ENCODE measurements at places on chromosomes 11 and 22. TPM values are rescaled to one million over a fixed set of nuclear protein-coding genes. Genes with fewer than 3 reads are reported as not detected.

- H3K27ac ChIP-seq, result no peak overlapping the region
- H3K4me1 ChIP-seq, result no peaks in the 10 kb centered on the region
- no peaks in the 10 kb centered on the region for H3K27me3 ChIP-seq
- no peak for DNase-seq
- no peak overlapping the region for H3K4me3 ChIP-seq
Observed at GRCh38 chr11:134008634-134009071, 51.9 kb upstream of the IGSF9B start.

- H3K4me3 ChIP-seq, result no peak overlapping the region
- no peaks in the 10 kb centered on the region for H3K27me3 ChIP-seq
- DNase-seq, result no peak
- H3K4me1 ChIP-seq, result no peaks in the 10 kb centered on the region
- no peak overlapping the region for H3K27ac ChIP-seq
- H3K36me3 ChIP-seq, result no peaks in the 10 kb centered on the region
Observed at GRCh38 chr22:22182218-22182989, 62.2 kb upstream of the VPREB1 start.

The CALCB gene
- 0.15 TPM for total RNA-seq

The ST3GAL4 gene
- 36.3 TPM for total RNA-seq

GRCh38 chr22:49066619-49067018 lies 761.1 kb downstream of the BRD1 start:
- DNase-seq, result no peak
- H3K27ac ChIP-seq, result no peak overlapping the region
- no peaks in the 10 kb centered on the region for H3K4me1 ChIP-seq

GRCh38 chr22:26480611-26480932 lies 3.0 kb downstream of the HPS4 start:
- H3K27me3 ChIP-seq, result no peaks in the 10 kb centered on the region
- peaks cover 2% of the 10 kb centered on the region for H3K36me3 ChIP-seq
- peaks cover 2% of the 10 kb centered on the region for H3K4me1 ChIP-seq
- no peak overlapping the region for H3K4me3 ChIP-seq
- H3K27ac ChIP-seq, result no peak overlapping the region

The SLCO2B1 gene
- total RNA-seq, result 82.4 TPM

GRCh38 chr11:57460022-57460757 lies at the start of gene RTN4RL2:
Gene RTN4RL2 (plus strand): TSS chr11:57460528. CDS start chr11:57460866, 338 bp downstream.
- no peaks in the 10 kb centered on the region for H3K4me1 ChIP-seq
- no peak for DNase-seq
- no peak within 1 kb of the TSS for H3K27ac ChIP-seq
- H3K27me3 ChIP-seq, result no peaks in the 10 kb centered on the region
- H3K4me3 ChIP-seq, result peak within 1 kb of the TSS; percentile 7

DNA sequence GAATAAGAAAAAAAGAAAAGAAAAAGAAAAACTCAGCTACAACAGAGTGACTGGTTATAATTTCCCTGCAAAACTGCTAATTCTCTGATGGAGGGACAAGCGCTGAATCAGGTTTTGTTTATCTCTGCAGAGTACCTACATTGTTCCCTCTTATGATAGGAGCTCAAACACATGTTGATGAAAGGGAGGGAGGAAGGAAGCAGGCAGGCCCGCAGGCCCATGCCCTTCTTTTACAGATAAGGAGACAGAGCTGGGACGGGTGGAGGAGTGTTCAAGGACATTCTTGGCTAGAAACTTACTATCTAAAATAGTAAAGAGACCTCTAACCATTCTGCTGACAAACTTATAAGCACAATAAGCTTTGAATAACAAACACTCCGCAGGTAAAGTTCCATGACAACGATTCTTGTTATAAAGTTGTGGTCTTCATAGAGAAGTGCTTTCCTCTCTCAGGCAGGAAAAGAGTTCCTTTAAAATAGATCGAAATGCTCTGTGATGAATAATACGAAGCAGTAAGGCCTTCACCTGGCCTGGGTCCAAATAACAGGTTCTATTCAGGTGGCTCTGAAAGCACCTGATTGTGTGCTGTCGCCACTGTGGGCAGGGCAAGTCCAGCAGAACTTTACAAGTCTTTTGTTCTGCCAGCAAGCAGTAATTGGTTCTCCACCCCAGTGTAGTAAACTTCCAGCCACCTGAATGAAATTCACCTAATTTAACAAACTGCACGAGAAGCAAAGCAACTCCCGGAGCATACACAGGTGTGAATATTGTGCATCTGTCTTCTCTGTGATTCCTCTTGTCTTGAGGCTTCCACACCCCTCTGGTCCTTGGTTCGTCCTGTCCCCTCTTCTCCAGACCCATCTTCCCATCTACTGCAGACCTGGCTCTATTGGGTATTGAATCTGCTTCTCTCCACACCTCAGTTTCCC lies 15.3 kb upstream of the MICAL2 start:
- no peak overlapping the region for H3K27ac ChIP-seq
- DNase-seq, result peak; percentile 3
- H3K27me3 ChIP-seq, result no peaks in the 10 kb centered on the region

The APOL6 gene
- total RNA-seq, result 12.4 TPM

DNA sequence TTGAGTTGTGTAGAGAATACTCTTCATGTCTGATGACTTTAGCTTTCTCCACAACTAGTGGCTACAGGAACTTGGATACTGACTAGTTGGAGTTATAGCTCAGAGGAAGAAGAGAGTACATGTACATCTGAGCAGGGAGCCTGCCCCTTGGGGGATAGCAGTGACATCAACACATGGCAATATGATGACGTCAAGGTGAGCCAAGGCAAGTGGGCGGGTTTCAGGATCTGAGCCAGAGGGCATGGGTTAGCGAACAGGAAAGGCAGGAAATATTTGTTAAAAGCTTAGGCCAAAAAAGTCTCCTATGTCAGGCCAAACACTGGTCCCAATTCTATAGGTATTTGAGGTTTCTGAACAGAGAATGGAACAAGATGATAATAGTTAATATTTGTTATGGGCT lies 42.0 kb upstream of the HORMAD2 start:
- no peaks in the 10 kb centered on the region for H3K36me3 ChIP-seq
- H3K4me3 ChIP-seq, result no peak overlapping the region
- H3K27ac ChIP-seq, result no peak overlapping the region
- no peaks in the 10 kb centered on the region for H3K27me3 ChIP-seq
- H3K4me1 ChIP-seq, result no peaks in the 10 kb centered on the region
- DNase-seq, result no peak

The OR51E2 gene
- 0.51 TPM for total RNA-seq

DNA sequence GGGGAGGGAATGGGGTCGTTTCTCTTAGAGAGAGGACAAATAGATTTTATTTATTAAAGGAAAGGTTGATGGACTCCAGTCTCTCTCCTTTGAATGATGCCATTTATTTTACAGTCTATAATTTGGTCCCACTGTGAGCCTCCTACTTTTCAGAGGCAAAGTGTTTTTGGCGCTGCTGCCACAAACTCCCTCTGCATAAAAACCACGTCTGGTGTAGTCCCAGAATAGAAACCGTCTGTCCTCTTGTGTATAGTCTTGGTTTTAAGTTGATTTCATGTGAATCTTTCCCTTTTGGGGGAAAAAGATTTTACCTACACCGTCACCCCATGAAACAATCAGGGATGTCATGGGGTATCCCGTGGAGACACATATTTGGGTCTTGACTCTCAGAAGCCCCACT lies 143.6 kb upstream of the SEZ6L start:
- H3K4me1 ChIP-seq, result no peaks in the 10 kb centered on the region
- H3K27ac ChIP-seq, result no peak overlapping the region
- H3K27me3 ChIP-seq, result no peaks in the 10 kb centered on the region
- no peak overlapping the region for H3K4me3 ChIP-seq
- no peak for DNase-seq
- peaks cover 2% of the 10 kb centered on the region for H3K36me3 ChIP-seq

GRCh38 chr11:98545544-98546175 lies 475.1 kb upstream of the CNTN5 start:
- no peak overlapping the region for H3K4me3 ChIP-seq
- no peaks in the 10 kb centered on the region for H3K36me3 ChIP-seq
- no peak overlapping the region for H3K27ac ChIP-seq
- H3K4me1 ChIP-seq, result no peaks in the 10 kb centered on the region
- no peaks in the 10 kb centered on the region for H3K27me3 ChIP-seq

DNA sequence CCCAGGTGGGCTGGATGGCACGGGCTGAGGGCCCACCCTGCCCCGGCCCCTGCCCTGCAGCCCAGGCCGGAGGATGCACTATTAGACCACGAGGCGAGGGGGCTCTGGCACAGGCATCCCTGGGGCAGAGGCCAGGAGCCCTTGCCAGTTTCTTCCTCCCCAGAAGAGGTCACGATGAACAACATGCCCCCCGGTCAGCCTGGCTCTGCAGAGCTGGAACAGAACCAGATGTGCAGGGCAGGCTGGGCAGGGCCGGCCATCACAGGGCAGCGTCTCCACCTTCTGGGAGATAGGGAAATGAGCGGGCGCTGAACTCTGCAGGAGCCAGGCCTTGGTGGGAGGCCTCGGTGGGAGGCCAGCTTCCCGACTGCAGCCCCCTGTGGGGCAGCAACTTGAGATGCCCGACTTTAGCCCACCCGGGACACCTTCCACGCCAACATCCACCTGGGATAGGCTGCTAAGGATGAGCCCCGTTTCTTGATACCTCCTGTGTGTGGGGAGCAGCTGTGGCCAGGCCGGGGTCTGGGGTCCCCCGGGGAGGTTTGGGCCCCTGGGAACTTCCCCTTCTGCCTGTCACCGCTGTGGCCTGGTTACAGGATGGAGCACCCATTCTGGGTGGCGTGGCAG lies 21.8 kb upstream of the GNB1L start:
- DNase-seq, result peak; percentile 50
- no peak overlapping the region for H3K4me3 ChIP-seq
- H3K36me3 ChIP-seq, result no peaks in the 10 kb centered on the region
- H3K27ac ChIP-seq, result no peak overlapping the region

The AMOTL1 gene
- 66.2 TPM for total RNA-seq
